ENCODE measurements at places on chromosomes 2 and 18.

DNA sequence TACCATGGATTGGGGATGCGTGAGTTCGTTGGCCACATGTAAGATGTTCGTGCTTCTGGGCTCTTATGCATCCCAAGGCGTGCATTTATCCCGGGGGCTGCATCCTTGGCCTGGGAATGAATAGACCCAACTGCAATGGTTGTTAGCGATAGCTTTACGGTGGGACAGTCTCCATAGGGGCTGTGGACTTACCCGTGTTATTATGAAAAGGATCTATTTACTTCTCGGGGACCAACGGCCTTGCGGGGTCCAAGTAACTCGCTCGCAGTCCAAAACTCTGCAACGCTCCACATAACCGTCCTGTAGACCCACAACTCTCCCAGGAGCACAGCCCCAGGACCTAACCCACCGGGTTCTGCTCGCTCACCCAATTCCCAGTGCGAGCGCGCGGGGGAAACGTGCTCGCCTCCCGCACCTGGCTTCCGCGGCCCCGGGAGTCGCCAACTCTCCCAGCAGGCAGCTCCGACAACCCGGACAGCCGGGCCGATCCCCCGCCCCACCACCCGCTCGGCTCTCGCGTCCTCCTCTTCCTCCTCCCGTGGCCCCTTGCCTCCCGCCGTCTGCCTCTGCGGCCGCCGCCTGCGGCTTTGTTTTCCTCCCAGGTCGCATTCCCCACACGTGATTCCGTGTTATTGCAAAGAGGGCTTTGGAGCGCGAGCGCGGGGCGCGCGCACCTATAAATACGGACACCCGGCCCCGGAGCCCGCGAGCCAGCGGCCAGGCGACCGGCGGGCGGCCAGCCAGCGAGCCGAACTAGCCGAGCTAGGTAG, at the start of gene CABLES1:
CABLES1 (plus strand) TSS at position 706 of the 770 bp plus-strand sequence. CDS start 278 bp downstream, outside the sequence.
- peak; percentile 24 for DNase-seq

GRCh38 chr18:12768625-12769024, 65.8 kb downstream of the PSMG2 start:
- no peak for DNase-seq

DNA sequence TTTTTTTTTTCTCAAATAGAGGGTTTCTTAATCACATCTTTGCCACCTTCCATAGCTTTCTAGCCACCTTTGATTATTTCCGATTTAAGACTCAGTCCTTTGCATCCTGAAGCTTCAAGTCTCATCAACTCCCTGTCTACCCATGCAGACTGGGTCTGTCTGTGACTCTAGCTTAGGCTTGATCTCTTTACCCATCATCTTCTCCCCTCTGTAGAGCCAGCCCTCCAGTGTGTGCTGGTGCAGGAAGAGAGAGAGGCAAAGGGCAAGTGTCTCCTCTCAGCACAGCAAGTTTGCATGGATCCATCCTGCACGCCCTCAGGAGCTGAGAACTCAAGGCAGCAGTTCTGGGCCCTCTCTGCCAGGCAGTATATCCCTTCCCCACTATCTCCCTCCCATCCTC, 70.4 kb downstream of the HNRNPLL start:
- no peak for DNase-seq

DNA sequence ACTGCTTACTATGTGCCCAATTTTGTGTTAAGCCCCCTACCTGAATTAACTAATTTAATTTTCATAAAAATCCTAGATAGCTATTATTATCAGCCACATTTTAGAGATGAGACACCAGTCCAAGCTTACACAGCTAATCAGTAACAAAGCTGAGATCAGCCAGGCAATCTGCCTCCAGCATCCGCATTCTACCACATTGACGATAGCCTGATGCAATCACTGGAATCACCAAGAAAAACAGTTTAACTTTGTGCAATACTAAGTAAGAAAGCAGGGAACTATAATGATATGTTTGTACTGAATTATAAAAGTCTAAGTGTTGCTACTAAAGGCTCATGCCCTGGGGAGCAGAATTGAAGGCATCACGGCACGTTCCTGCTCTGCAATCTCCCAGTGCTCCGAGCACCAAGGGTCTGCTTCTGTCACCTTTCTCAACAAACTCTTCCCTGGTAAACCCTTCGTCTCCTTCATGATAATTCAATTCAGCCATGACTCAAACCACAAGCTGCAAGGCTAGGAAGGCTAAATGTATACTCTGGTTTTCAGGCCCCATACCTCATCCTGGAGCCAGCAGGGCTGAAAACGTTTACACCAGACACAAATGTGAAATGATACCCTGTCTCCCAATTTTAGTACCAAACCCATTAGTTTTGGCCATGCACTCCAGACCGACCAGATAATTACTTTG, 19.4 kb downstream of the KANSL3 start:
- DNase-seq: no peak

- no peak for DNase-seq
These were observed 31.0 kb downstream of the TCF7L1 start for GRCh38 chr2:85164145-85164569.

DNA sequence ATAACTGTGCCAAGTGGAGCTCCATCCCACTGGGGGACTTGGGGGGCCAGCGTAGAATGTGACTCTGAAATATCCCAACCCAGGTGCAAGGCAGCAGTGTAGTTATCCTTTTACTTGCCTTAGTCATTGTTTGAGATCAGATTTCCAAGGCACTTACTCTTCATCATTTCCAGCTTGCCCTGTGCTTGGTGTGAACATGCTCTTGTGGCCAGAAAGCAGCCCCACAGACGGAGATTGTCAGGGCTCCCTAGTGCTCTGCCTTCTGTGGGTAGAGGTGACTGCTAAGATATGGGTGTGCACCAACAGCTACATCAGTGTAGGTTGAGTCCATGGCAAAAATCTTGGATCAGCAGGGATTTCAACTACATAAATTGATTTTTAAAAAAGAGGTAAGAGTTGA, 2010.0 kb upstream of the PIK3C3 start:
- DNase-seq: no peak

- DNase-seq: peak; percentile 14
These were observed 683 bp downstream of the MBOAT2 start for GRCh38 chr2:9002637-9003365.

GRCh38 chr2:132815516-132815915, 145.5 kb upstream of the LYPD1 start:
- DNase-seq: no peak

- no peak for DNase-seq
These were observed 2115.5 kb upstream of the CELF4 start for GRCh38 chr18:39681061-39681460.

DNA sequence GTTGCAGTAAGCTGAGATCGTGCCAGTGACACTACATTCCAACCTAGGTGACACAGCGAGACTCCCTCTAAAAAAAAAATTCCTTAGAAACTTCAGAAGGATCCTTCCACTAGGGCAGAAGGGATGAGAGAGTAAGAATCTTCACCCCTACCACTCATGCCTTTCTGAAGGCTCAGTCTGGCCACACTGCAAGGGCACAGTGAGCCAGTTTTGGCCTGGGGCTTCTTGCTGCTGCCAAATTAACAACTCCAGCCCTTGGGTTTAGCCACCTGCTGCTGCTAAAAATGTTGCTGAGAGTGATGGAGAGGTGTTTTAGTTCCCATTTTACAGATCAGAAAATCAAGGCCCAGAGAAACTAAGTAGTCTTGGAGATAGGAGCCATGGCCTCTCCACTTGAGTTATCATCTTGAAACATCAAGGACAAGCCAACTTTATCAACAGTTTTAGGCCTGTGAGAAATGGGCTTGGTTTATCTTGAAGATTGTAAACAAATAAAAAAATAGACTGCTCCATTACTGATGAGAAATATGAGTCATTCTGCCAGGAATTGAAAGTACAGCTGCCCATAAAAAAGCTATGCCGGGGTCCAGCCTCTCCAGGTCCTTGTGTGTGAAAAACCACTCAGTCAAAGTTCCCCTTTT, 31.9 kb upstream of the CASP8 start:
- no peak for DNase-seq

- peak; percentile 85 for DNase-seq
These were observed 91.4 kb upstream of the CYRIA start for GRCh38 chr2:16756831-16757644.

DNA sequence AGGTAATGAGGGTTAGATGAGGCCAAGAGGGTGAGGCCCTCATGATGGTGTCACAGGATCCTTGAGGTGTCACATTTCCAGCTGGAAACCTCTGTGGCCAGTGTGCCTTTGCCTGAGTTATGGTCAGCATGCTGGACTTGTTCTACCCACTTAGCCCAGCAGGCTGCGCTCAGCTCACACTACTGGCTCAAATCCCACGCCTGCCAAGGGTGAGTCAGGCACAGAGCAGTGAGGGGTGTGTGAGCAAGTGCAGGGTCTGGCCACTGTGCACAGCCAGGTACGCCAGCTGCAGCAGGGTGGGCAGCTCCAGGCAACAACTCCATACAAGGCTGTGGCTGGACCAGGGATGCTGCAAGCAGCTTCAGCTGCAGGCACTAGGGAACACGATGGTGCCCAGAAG, 616.6 kb upstream of the FSHR start:
- DNase-seq: no peak

DNA sequence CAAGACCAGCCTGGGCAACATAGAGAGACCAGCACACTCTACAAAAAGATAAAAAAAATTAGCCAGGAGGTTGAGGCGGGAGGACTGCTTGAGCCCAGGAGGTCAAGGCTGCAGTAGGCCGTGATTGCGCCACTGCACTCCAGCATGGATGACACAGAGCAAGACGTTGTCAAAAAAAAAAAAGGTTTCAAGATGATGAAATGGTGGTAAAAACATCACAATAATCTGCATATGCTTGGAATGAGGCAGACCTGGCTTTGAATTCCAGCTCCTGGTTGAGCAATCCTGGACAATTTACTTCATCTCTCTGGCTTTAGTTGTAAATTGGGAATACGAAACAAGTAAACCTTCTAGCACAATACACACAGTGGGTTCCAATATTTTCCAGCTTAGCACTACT, 24.1 kb downstream of the USP40 start:
- DNase-seq: no peak

DNA sequence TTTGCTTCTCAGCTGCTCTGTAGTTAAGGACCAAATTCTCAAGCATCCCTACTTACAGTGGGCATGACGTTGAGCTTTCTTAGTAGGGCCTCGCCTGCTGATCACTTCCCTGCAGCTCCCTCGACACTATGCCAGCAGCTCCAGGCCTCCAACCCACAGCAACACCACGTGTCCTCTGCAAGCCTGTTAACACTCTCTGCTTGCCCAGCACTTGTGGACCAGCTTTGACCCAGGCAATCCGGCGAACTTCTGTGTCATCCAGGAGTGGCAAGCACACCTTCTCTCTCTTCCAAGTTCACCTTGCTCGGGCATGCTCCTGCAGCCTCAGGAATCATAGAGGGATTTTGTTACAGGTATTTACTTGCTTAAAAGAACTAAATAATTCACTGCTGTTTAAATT, 138.6 kb upstream of the FHL2 start:
- DNase-seq: no peak

- no peak for DNase-seq
These were observed 151.6 kb downstream of the FSHR start for GRCh38 chr2:49002750-49003149.

DNA sequence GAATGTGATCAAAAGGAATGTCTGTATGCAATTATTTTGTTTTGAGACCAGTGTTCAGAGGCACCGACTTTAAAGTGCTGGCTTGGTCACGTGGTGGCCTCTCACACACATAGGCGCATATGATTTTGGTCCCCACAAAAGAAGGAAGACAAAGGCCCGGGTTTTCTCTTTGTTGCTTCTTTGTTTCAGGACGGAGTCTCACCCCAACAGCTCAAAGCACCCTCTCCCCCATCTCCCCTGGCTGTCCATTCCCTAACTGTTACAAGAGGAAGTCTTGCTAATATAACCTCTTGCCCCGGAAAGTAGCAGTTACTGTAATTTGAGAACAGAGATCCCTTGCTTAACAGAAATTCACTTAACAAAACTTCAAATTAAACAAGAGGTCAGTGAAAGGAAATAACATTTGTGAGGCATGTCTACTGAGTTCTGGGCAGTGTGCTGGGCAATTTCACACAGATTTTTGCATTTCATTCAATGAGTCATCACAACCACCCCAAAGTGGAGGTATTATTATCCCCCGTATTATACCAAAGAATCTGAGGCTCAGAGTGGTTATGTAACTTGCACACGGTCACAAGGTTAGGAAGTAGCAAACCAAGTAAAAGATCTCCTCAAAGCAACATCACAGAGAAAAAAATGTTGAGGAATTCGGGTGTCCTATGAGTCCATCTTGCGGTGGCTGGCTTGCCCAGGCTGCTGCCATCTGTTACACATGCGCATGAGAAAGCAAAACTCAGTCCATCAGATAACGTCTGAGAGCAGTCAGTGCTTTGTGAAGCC, 75.8 kb downstream of the SDC1 start:
- DNase-seq: no peak

DNA sequence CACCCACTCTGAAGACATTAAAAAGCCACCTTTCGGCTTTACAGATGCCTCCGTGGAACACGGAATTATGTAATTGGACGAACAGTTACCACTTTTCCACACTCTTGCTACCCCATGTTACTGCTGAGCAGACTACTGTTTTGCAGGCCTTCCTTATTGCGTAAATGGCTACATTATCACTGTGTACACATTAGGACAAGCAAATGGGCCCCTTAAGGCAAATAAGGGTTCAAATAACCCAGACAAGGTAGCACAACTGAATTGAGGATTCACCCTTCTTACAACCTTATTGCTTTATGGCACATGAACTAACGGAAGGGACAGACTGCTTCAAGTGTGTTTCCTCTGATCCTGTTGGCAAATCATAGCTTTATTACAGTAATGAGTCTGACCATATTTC, 832.2 kb upstream of the FANCL start:
- DNase-seq: no peak

DNA sequence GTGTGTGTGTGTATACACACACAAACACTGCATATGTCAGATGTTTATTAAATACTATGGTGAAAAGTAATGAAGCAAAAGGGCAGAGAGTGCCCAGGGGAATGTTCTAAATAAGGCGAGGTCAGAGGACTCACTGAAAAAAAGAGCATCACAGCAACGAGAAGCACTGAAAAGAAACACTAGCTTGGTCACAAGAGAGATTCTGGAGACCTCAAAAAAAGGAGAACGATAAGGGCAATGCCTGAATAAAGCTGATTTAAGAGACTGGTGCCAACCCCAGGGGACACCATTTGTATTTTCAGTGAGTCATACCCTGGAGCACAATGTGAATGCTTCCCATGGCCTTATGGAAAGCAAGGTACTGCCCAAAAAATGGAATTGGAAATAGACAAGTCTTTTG, 14.5 kb downstream of the SLC40A1 start:
- no peak for DNase-seq

GRCh38 chr18:54859667-54860421, 31.6 kb downstream of the RAB27B start:
- DNase-seq: no peak

DNA sequence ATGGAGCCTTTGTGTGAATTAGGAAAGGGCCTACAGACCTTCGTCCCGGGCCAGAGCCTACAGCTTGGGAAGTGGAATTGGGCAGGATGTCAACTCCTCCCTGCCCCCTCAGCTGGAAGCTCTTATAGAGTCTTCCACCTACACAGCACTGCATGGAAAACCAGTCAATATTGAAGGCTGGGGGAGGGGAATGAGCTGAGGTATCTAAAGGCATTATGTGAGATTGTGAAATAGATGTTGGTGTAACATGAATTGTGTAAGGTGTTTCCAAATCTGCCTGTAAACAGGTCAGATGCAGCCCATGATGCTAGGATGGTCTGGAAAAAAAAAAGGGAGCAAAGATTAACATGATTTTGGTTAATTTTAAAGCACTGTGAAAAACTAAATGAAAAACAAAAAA, 433.5 kb upstream of the POU3F3 start:
- no peak for DNase-seq

- no peak for DNase-seq
These were observed 246.8 kb downstream of the PTH2R start for GRCh38 chr2:208653383-208653782.

Data from germinal center (tissue), 1 donor.